B cell (primary cell): ENCODE measurements at places on chromosomes 1 and 21.

DNA sequence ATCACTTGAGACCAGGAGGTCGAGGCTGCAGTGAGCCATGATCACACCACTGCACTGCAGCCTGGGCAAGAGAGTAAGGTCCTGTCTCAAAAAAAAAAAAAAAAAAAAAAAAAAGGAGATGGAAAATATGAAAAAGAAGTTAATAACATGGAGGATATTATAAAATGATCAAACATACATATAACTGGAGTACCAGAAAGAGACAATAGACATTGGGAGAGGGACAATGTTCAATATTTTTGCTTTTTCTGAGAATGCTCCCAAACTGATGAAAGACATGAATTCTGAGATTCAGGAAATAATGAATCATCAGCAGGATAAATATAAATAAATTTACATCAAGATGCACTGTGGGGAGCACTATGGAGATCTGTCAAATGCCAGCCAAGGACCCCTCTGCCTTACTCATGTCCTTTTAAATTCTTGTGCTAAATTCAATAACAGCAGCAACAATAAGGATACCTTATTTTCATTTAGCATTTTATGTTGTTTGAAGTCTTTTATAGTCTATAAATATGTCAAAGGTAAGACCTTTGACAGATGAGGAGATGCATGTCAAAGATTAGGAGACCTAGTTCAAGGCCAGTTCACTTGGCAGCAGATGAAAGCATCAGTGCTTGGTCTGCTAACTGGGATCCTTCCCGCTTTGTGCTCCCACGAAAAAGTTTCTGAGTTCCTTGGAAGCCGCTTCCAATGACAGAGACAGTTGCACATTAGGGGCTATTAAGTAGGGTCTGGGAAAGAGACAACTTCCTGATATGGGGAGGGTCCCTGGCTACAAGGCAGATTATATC lies 97.7 kb downstream of the TLR5 start:
- H3K4me1 ChIP-seq: no peaks in the 10 kb centered on the region
- no peak overlapping the region for H3K27ac ChIP-seq
- no peak overlapping the region for H3K4me3 ChIP-seq
- H3K27me3 ChIP-seq: no peaks in the 10 kb centered on the region
- H3K36me3 ChIP-seq: no peaks in the 10 kb centered on the region
- DNase-seq: no peak

- no peaks in the 10 kb centered on the region for H3K27me3 ChIP-seq
- no peak overlapping the region for H3K27ac ChIP-seq
- no peaks in the 10 kb centered on the region for H3K36me3 ChIP-seq
- H3K4me3 ChIP-seq: no peak overlapping the region
Measured at GRCh38 chr1:236514703-236515442, 8.9 kb upstream of the LGALS8 start.

DNA sequence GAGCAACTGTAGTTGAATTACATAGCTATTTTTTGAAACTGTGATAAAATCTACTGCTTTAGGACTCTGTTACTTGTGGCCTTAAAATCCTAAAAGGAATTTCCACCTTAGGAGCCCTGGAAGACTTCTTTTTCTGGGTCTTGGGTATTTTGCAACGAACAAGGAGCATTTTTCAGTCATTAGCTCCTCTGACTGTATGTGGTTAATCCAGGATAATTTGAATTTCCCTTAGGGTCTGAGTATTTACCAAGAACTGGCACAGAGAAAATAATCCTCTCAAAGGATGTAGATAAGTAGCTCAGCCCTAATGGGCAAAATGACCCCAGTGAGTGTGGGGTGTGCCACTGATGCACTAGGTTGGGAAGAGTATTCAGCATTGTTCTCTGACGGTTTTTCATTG lies 170.4 kb downstream of the VAV3 start:
- no peaks in the 10 kb centered on the region for H3K27me3 ChIP-seq
- peaks cover 89% of the 10 kb centered on the region for H3K4me1 ChIP-seq
- no peak overlapping the region for H3K4me3 ChIP-seq
- no peaks in the 10 kb centered on the region for H3K36me3 ChIP-seq

- H3K36me3 ChIP-seq: no peaks in the 10 kb centered on the region
- no peaks in the 10 kb centered on the region for H3K27me3 ChIP-seq
- peak; percentile 68 for DNase-seq
- no peak overlapping the region for H3K27ac ChIP-seq
- H3K4me1 ChIP-seq: peaks cover 17% of the 10 kb centered on the region
Measured at GRCh38 chr1:7827126-7827955, 25.5 kb downstream of the UTS2 start.

DNA sequence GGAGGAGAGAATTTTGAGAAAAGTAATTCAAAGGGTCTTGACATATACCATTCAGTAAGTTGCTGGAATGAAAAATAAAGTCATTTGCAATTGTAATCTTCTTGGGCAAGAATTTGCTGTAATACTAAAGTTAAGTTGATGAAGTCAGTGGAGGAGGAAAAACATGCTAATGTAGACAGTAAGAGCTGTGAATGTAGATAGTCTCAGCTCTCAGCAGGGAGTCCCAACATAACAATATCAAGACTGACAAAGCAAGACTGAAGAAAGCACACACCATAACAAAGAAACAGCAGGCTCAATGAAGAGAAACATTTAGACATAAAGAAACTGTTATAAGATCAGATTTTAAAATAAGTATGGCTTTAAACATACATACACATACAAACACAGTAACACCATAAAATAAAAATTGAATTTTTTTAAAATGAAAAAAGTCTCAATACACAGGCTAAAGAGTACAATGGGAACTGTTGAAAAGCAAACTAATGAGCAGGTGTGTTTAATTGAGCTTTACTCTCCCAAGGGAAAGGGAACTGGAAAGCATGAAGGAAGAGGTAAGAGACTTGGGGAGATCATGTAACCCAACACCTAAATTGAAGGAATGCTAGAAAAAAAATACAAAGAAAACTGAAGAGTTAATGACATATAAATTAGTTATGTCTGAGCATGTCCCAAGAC lies 336.3 kb upstream of the NCAM2 start:
- no peak overlapping the region for H3K4me3 ChIP-seq
- H3K4me1 ChIP-seq: no peaks in the 10 kb centered on the region
- H3K36me3 ChIP-seq: no peaks in the 10 kb centered on the region
- no peak overlapping the region for H3K27ac ChIP-seq

DNA sequence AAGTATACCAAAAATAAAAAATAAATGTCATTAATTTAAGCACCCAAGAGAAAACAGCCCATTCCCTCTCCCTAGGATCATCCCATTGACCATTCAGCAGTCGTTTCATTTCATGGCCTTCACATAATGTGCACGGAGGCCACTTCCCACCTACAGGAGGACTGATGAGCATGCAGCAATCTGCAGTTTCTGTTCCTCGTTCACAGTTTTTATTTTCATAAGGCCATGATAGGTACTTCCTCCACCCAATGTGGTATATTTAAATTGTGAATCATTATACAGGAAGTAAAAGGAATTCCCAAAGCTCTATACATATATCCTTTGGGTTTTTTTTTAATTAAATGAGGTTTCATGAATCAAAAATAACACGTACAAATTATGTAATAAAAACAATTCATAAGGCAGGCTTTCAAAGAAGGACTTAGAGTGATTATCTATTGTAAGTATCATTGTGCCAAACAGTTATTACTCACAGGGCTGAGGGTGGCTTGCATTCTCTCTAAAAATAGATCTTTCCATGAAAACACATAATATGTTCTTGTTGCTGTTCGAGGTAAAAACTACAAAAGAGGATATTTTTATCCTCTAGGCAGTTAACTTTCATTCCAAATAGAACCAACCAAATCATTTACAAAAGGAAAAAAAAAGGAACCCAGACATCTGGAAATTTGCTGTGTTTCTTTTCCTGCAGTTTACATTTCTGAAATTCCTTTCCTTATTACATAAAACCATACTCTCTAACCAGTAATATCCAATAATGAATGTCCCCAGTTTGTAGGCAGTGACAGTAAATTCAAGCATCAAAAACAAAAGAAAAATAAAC lies 27.5 kb upstream of the SLC44A3 start:
- peaks cover 37% of the 10 kb centered on the region for H3K4me1 ChIP-seq
- no peak overlapping the region for H3K27ac ChIP-seq
- no peaks in the 10 kb centered on the region for H3K27me3 ChIP-seq
- no peak overlapping the region for H3K4me3 ChIP-seq
- no peaks in the 10 kb centered on the region for H3K36me3 ChIP-seq
- peak; percentile 69 for DNase-seq

- H3K36me3 ChIP-seq: no peaks in the 10 kb centered on the region
- no peaks in the 10 kb centered on the region for H3K27me3 ChIP-seq
- no peak for DNase-seq
- no peak overlapping the region for H3K27ac ChIP-seq
- H3K4me1 ChIP-seq: no peaks in the 10 kb centered on the region
Measured at GRCh38 chr1:2451741-2452140, 24.3 kb upstream of the PLCH2 start.

DNA sequence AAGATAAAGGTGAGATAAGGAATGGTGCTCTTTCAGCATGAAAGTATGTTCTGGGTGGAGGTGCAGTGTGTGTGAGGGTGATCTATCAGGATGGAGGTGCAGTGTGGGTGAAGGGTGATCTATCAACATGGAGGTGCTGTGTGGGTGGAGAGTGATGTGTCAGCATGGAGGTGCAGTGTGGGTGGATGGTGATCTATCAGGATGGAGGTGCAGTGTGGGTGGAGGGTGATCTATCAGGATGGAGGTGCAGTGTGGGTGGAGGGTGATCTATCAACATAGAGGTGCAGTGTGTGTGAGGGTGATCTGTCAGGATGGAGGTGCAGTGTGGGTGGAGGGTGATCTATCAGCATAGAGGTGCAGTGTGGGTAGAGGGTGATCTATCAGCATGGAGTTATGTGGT lies 12.3 kb upstream of the MAP10 start:
- H3K4me1 ChIP-seq: no peaks in the 10 kb centered on the region
- no peaks in the 10 kb centered on the region for H3K36me3 ChIP-seq
- H3K27me3 ChIP-seq: no peaks in the 10 kb centered on the region
- no peak overlapping the region for H3K27ac ChIP-seq
- no peak for DNase-seq

- no peak overlapping the region for H3K27ac ChIP-seq
- peaks cover 25% of the 10 kb centered on the region for H3K27me3 ChIP-seq
- no peak for DNase-seq
- no peaks in the 10 kb centered on the region for H3K4me1 ChIP-seq
- no peak overlapping the region for H3K4me3 ChIP-seq
- H3K36me3 ChIP-seq: no peaks in the 10 kb centered on the region
Measured at GRCh38 chr21:33051925-33052324, 18.0 kb upstream of the OLIG1 start.

- H3K27ac ChIP-seq: no peak overlapping the region
- H3K4me1 ChIP-seq: no peaks in the 10 kb centered on the region
- no peak overlapping the region for H3K4me3 ChIP-seq
Measured at GRCh38 chr1:29934255-29934772, 698.0 kb downstream of the PTPRU start.

DNA sequence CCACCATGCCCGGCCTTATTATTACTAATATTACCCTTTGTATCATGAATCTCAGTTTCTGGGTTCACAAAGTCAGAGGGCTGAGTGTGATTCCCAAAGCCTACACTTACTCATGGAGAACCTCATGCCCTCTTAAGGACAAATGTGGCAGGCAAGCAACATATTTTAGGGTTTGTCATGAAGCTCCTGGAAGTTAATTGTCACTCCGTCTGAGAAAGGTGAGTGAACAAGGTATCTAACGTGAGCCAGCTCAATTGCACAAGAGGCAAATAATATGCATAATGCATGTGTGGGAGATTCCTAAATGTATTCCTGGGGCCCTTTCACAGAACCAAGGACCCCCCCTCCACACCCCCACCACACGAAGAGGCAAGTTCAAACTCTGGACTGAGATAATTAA lies 10.1 kb upstream of the TIAM1 start:
- no peaks in the 10 kb centered on the region for H3K36me3 ChIP-seq
- no peaks in the 10 kb centered on the region for H3K4me1 ChIP-seq
- H3K27ac ChIP-seq: no peak overlapping the region
- no peak for DNase-seq
- H3K27me3 ChIP-seq: no peaks in the 10 kb centered on the region
- no peak overlapping the region for H3K4me3 ChIP-seq

DNA sequence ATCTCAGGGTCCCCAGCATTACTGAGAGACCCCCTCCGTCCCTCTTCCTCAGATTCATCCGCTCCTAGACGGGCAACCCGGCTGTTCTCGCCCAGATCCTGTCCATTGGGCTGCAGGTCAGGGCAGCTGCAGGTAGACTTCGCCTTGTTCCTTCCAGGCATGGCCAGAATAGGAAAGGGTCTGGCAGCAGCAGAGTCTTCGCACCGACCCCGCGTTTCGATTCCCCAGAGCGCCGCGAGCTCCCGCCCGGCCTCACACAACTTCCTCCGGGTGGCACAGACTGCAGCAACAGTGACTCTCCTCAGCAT lies 265 bp downstream of the NRDC start:
- no peaks in the 10 kb centered on the region for H3K36me3 ChIP-seq
- no peaks in the 10 kb centered on the region for H3K27me3 ChIP-seq
- peak overlapping the region; percentile 98 for H3K27ac ChIP-seq
- peaks cover 37% of the 10 kb centered on the region for H3K4me1 ChIP-seq

- H3K27ac ChIP-seq: no peak overlapping the region
- peaks cover 20% of the 10 kb centered on the region for H3K4me1 ChIP-seq
- no peak for DNase-seq
- no peaks in the 10 kb centered on the region for H3K36me3 ChIP-seq
- H3K27me3 ChIP-seq: no peaks in the 10 kb centered on the region
Measured at GRCh38 chr1:2115008-2115641, 64.9 kb downstream of the PRKCZ start.

DNA sequence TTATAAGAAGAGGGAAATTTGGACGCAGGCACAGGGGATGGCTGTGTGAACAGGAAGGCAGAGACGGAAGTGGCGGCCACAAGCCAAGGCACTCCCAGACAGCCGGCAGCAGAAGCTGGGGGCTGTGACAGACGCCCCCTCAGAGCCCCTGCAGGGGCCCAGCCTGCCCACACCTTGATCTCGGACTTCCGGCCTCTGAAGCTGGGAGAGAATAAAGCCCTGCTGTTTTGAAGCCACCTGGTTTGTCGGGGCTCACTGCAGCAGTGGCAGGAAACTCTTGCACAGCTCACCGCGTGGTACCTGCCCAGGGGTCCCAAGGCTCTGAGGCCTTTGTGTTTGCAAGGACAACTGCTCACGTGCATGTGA lies 13.7 kb downstream of the MEGF6 start:
- peak overlapping the region; percentile 20 for H3K4me3 ChIP-seq
- H3K36me3 ChIP-seq: no peaks in the 10 kb centered on the region
- H3K27me3 ChIP-seq: peaks cover 2% of the 10 kb centered on the region
- peaks cover 38% of the 10 kb centered on the region for H3K4me1 ChIP-seq
- H3K27ac ChIP-seq: no peak overlapping the region

DNA sequence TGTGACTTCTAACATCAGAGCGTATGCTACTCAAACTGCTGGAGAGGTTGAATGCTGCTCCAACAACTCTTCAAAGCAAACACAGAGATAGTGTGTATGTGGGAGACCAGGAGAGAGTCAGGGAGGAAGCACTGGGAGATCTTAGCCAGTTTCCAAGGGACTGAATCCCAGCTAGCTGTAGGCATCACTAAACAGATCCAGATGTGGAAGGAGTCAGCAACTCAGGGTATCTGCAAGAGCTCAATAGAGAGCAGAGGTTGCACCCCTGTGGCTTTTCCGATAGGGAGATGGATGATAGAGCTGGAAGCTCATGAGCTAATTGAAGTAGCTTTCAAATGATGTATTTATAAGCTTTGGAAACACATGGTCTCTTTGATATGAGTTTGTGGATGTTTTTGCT lies 168.9 kb upstream of the HOOK1 start:
- no peaks in the 10 kb centered on the region for H3K27me3 ChIP-seq
- H3K27ac ChIP-seq: no peak overlapping the region
- no peak for DNase-seq
- H3K4me3 ChIP-seq: no peak overlapping the region
- no peaks in the 10 kb centered on the region for H3K4me1 ChIP-seq
- no peaks in the 10 kb centered on the region for H3K36me3 ChIP-seq

GRCh38 chr1:21175670-21176581 lies 771 bp downstream of the EIF4G3 start:
- peak; percentile 73 for DNase-seq
- H3K4me3 ChIP-seq: peak overlapping the region; percentile 91
- no peaks in the 10 kb centered on the region for H3K27me3 ChIP-seq
- H3K4me1 ChIP-seq: peaks cover 23% of the 10 kb centered on the region
